Endothelial cell of coronary artery (primary cell): ENCODE measurements at places on chromosomes 5 and 9. TPM values are rescaled to one million over a fixed set of nuclear protein-coding genes. Genes with fewer than 3 reads are reported as not detected.

The PTGDS gene
- total RNA-seq = 0.56 TPM in 1 of 2 replicates, not detected in the other

The CCDC192 gene
- not detected in 2 replicates for total RNA-seq

The MARCOL gene
- not detected in 2 replicates for total RNA-seq

The POLE3 gene
- total RNA-seq = 40.4 and 55.8 TPM in 2 replicates

The GPR150 gene
- total RNA-seq = 0.18 and 0.19 TPM in 2 replicates

The OLFM1 gene
- total RNA-seq = 0.18 and 0.56 TPM in 2 replicates

The TMEM38B gene
- total RNA-seq = 5.6 and 9.2 TPM in 2 replicates

The ACTBL2 gene
- total RNA-seq = 0.28 TPM in 1 of 2 replicates, not detected in the other

The ARSI gene
- total RNA-seq = 0.09 and 0.28 TPM in 2 replicates

The SCGB3A2 gene
- total RNA-seq = not detected in 2 replicates

The CDX1 gene
- not detected in 2 replicates for total RNA-seq

The LCN9 gene
- total RNA-seq = not detected in 2 replicates

The SARDH gene
- 0.27 and 4.0 TPM in 2 replicates for total RNA-seq

The POLR3G gene
- total RNA-seq = 6.8 and 14.2 TPM in 2 replicates
